ENCODE measurements at places on chromosomes 3 and 15.

GRCh38 chr3:46361408-46362283 lies 7.7 kb downstream of the CCR2 start:
- no peak for DNase-seq

GRCh38 chr15:75785771-75786574 lies 57.3 kb upstream of the UBE2Q2 start:
- DNase-seq = no peak

DNA sequence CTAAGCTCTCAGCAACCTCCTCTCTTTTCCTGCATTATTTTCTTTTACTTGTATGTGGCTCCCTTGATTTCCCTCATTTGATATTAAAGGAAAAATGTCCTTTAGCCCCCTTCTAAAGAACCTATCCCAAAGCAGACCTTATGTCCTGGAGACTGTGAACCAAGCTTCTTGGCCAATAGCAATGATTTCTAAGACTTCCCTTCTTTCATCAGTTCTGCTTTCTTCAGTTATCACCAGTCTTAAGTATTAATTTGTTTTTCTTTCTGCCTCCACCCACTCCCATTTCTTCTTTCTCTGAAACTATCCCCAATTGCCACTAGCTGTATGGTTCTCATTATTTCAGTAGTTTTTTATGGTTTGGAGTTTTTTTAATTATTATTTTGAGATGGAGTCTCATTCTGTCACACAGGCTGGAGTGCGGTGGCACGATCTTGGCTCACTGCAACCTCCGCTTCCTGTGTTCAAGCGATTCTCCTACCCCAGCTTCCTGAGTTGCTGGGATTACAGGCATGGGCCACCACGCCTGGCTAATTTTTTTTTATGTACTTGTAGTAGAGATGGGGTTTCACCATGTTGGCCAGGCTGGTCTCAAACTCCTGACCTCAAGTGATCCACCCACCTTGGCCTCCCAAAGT lies 12.1 kb downstream of the TMOD3 start:
- no peak for DNase-seq

GRCh38 chr3:133455960-133456359 lies 56.1 kb downstream of the BFSP2 start:
- DNase-seq = no peak

GRCh38 chr3:9700536-9700935 lies 3.1 kb upstream of the CPNE9 start:
- no peak for DNase-seq

DNA sequence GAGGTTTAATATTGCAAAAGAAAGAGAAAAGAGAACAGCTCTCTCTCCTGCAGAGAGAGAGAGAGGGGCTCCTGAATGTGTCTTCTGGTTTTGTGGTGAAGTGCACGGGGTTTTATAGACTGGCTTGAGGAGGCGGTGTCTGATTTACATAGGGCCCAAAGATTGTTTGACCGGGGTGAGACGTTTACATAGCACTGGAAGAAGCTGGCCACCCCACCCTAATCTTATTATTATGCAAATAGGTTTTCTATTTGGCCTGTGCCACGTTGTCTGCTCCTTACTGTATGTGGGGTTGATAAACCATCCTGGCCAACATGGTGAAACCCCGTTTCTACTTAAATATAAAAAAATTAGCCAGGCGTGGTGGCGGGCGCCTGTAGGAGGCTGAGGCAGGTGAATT lies 268.6 kb downstream of the SV2B start:
- no peak for DNase-seq

GRCh38 chr3:135532021-135532420 lies 433.5 kb upstream of the PPP2R3A start:
- no peak for DNase-seq

DNA sequence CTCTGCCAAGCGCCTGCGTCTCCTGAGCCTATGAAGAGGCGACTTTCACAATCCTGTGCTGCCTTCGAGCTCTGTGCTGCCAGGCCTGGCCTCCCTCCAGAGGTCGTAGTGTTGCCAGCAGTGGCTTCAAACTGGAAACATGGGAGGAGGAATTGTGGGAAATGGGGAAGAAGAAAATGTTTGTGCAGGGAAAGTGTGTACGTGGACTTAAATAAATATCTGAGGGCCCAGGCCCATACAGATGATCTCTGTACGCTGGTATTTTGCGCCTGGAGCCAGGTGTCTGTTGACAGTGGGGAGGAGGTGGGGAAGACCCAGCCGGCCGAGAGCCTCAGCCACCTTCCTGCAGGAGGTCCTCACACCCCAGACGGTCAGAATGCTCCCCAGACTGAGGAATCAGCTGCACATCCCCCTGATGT lies 44.6 kb downstream of the ZBTB38 start:
- no peak for DNase-seq

- no peak for DNase-seq
These were observed 33.3 kb downstream of the FMN1 start for GRCh38 chr15:33161209-33161608.

GRCh38 chr15:58066042-58066867 lies 744 bp upstream of the ALDH1A2 start:
- no peak for DNase-seq

DNA sequence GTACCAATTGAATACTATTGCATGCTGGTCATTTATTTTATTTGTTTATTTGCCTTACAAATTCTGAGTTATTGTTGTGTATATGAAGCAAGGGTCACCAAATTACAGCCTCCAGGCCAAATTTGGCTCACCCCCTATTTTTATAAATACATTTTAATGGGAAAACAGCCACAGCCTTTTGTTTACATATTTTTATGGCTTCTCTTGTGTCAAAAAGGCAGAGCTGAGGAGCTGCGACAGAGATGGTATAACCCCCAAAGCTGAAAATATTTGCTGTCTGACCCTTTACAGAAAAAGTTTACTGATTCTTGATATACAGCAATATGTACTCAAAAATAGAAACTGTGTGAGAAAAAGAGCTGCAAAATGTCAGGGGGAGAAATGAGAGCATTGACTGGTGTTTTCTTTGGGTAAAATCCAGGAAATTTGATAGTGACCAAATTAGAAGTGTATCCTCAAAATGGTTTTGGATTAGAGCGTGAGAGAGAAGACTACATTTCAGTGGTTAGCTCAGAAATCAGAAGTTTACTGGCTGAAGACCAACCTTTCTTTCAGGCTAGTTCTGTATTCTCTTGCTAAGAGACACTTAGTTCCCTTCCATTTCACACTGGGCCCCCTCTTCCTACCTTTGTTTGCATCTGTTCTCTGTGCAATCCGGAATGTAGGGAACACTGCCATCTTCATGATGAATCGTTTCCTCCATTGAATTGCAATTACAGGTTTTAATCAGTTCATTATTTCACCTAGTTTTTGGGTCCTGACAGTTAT lies 757.8 kb downstream of the AGBL1 start:
- DNase-seq = no peak

GRCh38 chr3:100352296-100353231 lies 18.0 kb downstream of the NIT2 start:
- no peak for DNase-seq

- DNase-seq = no peak
These were observed 30.0 kb upstream of the TSEN2 start for GRCh38 chr3:12454076-12454815.

DNA sequence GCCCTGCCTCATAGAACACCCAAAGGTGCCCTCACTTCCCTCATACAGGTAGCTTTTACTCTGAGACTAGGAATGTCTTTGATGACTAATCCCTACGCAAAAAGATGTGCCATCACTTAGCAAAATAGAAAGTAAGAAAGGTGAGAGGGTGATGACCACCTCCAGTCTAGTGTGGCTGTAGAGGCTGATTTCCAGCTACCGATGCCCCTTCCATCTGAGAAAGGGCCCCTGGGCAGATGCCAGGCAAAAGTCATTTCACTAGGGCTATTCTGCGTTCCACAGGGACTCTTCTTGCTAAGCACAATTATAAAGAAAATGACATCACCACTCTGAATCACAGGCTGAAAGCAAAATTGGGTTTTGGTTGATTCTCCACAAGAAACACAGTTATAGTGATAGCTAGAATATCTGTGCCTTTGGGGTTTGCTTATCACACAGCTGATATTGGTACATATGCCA lies 77.4 kb downstream of the RBPMS2 start:
- DNase-seq = no peak

GRCh38 chr3:178743297-178743696 lies 207.1 kb downstream of the KCNMB2 start:
- no peak for DNase-seq

GRCh38 chr3:166554023-166554422 lies 716.8 kb upstream of the BCHE start:
- no peak for DNase-seq

- no peak for DNase-seq
These were observed 54.0 kb downstream of the HEG1 start for GRCh38 chr3:125001557-125002413.

DNA sequence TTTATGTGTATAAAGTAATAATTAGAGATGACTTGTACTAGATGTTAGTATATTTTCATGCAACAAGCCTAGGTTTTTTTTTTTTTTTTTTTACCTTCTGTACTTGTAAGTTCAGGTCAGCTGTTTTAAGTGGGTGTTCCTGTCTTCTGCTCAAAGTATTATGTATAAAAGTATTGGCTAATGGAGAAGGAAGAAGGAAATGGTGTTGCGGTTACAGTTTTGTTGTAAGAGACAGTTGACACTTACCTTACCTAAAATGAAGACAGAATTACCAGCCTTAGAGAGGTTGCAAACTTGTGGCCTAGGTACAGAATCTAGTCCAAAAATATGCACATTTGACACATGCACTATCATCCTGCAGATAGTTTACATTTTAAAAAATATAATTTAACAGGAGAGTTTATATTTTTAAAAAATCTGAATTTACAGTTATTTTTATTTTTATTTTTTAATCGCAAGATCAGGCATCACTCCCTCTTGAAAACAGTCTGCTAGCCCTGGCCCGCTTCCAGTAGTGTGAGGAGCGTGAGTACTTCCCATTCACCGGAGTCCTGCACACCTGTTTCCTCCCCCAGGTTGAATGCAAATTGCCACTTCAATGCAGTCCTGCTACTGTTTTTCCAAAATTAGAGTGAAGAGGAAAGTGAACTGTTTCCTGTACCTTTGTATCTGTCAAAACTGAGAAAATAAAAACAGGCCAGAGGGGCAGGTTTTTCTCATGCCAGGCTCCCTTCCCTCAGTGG lies 224.3 kb upstream of the SOX2 start:
- DNase-seq = no peak

DNA sequence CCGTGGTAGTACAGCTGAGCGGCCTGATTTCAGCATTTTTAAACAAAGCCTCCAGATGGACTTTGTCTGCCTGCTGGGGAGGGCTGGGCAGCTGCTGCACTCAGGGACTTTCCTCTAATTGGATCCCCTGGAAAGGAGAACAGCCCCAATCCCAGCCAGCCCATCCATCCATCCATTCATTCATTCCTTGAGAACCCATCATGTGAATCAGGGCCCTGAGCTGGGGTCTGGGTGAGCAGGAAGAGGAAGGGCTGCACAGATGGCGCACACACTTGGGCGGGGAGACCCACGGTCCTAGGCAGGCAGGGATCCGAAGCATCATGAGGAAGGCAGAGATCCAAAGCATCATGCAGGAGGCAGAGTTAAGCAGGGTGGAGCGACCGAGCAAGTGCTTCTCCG lies 45.7 kb downstream of the TPRA1 start:
- DNase-seq = no peak

DNA sequence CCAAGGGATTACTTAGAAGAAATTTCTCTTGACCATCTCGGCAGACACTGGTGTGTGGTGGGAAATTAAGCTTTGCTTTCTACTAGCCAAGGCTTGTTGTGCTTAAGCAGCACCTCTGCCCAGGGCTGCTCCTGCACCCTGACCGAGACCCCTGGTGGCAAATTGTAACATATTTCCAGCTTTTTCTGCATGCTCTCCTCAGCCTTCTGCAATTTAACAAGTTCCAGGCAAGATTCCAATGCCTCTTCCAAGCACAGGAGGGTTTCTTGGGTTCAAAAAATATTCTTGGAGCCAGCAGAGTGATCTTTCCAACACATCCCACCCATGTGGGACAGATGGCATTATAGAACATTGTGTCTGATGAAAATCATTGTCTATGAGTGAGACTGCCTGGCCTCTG lies 210.5 kb downstream of the CLSTN2 start:
- DNase-seq = no peak

- DNase-seq = peak; percentile 79
These were observed 15.9 kb downstream of the IVD start for GRCh38 chr15:40421246-40422157.

- no peak for DNase-seq
These were observed 16.1 kb downstream of the SLMAP start for GRCh38 chr3:57772251-57772650.

DNA sequence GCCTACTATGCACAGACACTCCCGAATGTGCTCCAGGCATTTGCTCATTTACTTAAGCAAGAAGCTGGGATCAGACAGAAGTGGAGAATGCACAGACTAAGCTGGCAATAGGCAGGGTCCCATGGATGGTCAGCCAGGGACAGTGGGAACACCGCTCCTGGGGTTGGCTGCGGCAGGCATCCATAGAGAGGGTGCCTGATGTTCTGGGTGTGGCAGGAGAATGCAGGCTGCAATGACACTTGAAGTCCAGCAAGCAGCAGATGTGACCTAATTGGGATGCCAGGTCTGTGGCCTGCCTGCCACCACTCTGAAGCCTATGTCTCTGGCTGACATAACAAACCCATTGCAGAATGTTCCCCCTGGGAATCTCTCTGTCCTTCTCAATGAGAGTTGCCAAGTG lies 40.2 kb upstream of the SLC6A11 start:
- DNase-seq = no peak

- DNase-seq = no peak
These were observed 230.0 kb downstream of the XXYLT1 start for GRCh38 chr3:195040773-195041520.

DNA sequence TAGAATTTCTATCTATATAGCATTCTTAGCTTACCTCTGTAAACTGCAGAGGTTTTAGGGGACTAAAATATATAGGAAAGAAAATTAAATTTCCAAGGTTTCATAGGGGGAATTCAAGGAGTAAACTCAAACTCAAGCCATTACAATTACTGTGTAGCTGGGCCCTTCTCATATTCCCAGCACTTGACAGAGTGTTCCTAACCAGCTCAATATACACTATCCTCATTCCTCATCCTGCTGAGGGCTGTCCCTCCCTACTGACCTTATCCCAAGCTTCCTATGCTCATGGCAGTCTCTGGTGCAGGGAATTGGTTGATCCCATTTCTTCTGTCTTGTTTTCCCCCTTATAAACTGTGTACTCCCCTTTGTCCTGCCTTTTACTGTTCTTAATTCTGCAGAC lies 33.9 kb downstream of the NXPE3 start:
- no peak for DNase-seq

GRCh38 chr3:36372534-36372935 lies 7.8 kb upstream of the STAC start:
- no peak for DNase-seq
